HuH-7.5 (cell line): ENCODE measurements at places on chromosomes 1 and 21.

DNA sequence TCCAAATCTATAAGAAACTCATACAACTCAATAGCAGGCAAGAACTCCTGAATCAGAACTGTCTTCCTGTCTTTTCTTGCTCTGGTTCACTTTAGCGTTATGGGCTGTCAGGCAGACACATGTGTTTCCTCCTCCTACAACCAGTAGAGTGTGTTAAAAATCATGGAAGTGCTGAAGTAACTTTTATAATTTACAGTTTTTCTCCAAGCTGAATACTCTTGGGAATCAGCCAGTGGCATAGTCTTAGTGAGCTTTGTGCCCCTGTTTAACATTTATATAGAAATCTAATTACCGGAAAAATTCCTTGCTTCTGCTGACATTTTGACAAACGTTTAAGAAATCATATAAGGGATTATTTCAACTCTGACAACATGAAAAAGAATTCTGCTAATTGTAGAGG, 113.1 kb upstream of the RGS18 start:
- DNase-seq: no peak

GRCh38 chr1:164561472-164561871, 2.5 kb downstream of the PBX1 start:
- DNase-seq: no peak

DNA sequence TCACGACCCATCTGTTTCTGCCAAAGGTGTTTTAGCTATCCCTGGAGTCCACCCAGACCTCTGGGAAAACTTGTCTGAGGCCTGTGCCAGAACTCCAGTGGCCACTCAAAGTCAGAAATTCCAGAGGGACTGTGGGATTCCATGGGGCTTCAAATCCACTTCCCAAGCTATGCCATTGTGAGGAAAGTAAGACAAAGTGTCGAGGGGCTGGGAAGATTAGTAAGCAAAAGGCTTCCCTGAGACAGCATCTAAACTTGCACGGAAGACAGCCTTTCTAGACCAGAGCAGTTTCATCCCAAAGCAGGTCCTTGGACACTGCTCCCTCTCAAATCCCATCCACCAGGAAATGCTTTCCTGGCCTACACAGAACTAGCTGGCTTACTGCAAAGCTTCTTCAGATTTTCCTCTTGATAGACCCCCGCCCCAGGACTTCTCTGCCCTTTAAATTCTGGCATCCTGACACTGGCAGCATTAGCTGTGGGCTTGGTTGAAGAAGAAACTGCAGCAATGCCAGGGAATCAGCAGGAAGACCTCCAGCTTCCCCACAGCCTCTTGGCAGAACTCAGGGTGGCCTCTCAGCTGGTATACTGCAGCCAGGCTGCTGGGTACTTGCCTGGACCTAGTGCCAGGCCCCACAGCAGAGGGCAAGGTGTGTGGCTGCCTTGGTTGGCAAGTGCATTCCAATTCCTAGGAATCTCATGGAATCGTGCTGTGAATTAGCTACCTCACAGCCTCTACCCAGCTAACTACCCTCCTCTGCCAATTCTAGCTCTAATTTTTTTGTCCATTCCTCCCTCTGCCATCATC, 27.3 kb upstream of the LMX1A start:
- DNase-seq: no peak

DNA sequence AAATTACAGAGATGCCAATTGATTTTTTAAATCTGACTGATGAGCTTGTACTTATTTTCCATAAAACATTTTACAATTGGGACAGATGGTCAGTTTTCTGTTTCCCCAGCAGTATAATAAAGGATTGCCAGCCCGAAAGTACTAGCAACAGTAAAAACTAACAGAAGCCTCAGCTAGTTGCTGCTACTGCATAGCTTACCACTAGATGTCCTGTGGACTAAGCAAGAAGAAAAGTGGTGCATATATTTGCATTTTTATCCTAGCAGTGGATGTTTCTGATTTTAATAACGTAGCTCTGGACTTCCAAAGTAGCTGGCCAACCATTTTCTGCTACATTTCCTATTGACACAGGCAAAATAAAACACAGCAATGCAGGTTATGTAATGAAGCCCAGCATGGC, 241.5 kb downstream of the BARHL2 start:
- no peak for DNase-seq

DNA sequence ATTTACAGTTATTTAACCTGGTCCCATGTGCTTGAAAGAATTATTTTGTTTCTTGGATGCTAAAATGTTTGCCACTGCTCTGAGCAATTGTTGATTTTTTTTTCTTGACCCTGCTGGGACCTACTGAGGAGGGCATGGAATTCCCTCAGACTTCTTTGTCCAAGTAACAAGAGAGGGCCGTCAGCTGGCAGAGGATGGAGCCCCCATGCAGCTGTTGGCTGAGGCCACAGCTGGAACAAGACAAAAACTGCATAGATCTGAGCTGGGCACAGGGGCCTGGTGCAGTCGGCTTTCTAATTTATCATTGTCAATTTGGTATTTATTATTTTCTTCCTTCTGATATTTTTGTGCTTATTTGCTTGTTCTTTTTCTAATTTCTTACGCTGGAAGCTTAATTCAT, 39.6 kb upstream of the ABCG1 start:
- no peak for DNase-seq

GRCh38 chr21:32239551-32239950, 39.3 kb downstream of the MIS18A start:
- DNase-seq: no peak

DNA sequence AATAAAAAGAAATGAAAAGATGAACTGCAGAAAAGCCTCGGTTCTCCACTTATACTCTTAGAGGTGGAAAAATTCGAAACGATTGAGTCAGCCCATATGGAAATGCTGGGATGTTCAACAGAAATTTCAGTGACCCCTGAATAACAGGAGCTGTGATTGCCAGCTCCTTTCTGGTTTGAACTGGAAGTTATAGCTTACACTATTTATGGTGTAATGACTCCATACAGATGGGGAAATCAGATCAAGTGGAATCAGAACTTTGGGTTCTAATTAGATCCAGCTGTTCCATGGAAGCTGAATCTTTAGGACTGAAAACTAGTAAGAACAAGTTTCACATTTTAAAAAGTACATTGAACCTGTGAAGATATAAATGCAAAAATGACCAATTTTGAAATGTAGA, 569.3 kb upstream of the ZRANB2 start:
- no peak for DNase-seq

GRCh38 chr1:49016030-49016977, 239.6 kb upstream of the BEND5 start:
- DNase-seq: no peak

GRCh38 chr1:8121261-8122159, 95.4 kb upstream of the ERRFI1 start:
- no peak for DNase-seq

- no peak for DNase-seq
Measured at GRCh38 chr1:16189921-16190621, 22.4 kb downstream of the ARHGEF19 start.

GRCh38 chr1:21886486-21887215, 50.5 kb downstream of the HSPG2 start:
- DNase-seq: no peak

DNA sequence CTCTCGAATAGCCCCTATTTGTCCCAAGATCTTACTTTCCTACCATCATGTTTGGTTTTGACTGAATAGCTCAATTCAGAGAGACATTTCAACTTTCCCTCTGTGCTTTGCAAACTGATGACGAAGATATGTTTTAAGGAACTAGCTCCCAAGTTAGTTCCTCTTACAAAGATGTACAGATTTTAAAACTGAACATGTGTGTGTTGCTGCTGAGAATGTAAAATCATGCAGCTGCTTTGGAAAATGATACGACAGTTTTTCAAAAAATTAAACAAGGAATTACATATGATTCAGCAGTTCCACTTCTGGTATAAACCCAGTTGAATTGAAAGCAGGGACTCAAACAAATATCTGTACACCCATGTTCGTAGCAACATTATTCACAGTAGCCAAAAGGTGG, 33.6 kb downstream of the KIF26B start:
- DNase-seq: no peak

DNA sequence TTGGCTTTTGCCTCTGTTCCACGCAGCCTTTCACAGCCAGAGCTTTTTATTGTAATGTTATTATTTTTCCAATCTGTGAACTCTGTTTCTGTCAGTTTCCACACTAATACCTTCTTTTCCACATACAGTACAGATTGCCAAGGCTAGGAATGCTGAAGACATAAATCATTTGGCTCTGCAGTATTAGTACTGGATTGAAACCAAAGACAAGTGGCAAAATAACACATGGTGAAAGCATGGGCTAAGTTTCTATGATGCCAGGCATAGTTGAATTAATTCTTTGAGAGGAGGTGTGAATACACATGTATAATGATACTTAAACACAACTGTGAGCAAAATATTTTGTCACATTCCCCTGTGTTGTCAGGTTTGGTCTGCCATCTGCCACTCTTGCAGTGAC, 73.5 kb downstream of the TMEM200B start:
- DNase-seq: no peak

GRCh38 chr1:85465786-85466134, 801 bp upstream of the DDAH1 start:
- no peak for DNase-seq

DNA sequence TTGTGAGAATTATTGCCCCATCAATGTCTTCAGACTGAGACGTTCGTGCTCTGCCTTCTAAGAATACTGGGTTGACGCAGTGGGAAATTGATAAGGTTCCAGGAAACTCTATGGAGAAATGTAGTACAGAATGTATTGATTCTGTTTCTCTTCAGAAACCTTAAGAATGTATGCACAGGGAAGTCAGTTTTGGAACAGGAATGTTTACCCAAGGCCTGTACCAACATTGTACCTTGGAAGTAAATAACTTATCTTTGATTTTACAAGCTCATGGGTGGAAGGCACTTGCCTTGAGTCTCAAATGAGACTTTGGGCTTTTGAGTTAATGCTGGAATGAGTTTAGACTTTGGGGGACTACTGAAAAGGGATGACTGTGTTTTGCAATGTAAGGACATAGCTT, 59.5 kb upstream of the PCP4 start:
- DNase-seq: no peak

DNA sequence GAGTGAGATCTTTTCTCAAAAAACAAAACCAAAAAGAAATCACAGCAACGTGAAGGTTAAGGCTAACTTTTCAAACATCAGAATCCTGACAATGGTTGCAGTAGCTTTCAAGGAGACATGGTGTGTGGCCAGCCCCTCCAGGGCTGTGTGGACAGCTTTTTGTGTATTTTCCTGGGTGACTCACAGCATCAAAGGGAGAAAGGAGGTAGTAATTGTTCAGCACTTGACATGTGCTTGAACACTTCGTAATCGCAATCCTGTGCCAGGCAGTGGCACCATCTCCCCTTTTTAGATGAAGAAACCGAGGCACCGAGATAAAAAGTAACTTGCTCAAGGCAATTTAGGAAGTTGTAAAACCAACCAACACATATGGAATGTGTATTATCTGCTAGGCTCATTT, 10.3 kb downstream of the NBL1 start:
- no peak for DNase-seq

DNA sequence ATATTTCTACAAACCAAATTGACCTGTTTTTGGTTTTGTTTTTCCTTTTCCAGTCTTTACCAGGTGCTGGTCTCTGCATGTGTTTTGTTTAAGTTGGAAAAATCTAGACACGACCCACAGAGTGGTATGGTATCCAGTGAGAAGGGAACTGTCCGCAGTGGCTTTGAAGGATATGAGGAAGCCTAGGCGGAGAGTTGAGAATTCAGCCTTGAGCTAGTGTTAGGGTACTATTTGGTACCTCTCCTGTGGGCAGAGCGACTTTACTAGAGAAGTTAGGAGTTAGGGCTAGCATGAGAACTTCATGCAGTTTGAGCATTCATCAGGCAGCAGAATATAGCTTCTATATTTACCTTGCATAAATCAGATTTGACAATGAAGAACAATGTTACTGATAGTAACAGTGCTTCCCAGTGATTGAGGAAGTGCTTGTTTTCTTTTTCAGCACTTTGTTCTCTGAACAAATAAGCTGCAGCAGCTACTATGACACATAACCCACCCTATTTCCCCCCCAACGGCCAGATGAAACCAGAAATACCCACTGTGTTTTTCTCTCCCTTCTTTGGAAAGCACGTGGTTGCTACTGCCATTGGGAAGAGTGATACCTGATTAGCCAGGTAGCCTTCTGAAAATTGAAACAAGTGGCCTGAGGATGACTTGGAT, 19.0 kb downstream of the MRPS6 start:
- DNase-seq: no peak

GRCh38 chr1:159933347-159933746, 8.0 kb upstream of the TAGLN2 start:
- DNase-seq: no peak

- no peak for DNase-seq
Measured at GRCh38 chr1:88088481-88088880, 595.6 kb upstream of the PKN2 start.

DNA sequence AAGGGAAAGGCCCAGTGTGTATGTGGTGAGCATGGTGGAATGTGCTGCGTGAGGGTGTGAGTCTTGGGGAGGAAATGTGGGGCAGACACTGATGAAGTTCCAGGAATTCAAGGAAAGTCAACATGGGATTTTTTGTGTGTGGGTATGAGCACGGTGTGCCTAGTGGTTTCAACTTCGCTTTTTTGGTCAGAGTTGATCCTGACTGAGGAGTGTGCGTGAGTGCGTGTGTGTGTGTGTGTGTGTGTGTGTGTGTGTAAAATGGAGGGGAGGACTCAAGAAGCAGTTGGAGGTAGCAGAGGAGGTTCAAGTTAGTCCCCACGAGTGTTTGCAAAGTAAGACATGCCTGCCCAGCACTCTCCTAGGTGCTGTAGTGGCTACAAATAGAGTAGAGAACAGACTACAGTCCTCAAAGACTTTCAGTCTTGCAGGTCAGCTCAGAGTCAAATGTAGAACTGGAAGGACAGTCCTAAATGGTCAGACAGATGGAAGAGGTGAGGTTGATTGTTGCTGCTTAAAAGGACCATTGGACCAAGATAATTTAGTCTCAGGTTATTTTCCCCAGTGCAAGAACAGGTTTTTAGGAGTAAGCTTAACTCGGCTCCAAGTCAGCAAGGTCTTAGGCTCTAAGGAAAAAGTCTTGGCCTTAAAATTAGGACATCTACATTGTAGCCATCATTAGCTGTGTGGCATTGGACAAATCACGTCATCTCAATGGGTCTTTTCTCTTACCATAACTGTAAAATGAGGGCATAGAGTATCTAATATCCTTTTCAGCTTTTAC, 25.0 kb downstream of the SLAMF1 start:
- no peak for DNase-seq

DNA sequence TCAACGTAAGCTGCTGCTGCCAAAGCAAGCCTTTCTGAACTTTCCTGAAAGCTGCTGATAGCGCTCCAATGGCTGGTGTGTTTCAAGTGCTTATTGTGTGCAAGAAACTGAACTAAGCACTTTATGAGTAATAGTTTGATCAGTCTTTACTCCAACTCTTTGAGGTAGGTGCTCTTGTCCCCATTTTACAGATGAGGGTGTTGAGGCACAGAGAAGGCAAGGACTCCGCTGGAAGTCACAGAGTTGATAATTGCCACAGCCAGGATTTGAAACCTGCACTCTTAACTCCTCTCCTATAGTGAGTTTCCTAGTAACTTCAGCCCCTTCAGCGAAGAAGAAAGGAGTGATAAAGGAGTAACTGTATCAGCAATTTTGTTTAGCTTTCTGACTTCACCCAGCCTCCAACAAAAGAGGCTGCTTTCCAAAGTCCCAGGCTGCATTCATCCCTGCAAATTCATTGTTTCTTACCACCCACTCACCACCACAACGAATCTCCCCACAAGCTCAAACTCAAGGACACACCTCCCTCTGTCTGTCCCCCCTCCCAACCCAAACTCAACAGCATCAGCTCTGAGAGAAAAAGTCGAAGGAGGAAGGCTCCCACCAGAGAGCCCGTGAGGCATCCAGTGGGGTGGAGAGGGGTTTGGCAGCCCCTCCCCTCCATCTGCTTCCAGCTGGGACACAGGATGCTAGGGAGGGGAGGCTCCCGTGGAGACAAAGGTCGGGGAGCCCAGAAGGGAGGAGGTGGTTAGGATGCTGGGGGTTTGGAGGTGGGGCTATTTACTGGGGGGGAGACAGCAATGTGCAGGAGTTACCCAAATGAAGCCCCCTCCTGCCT, 139.6 kb downstream of the NAV1 start:
- no peak for DNase-seq
